Cortex of kidney (tissue), 1 donor: ENCODE measurements at places on chromosomes 6 and 20.

GRCh38 chr20:60408435-60408834, 450.2 kb downstream of the CDH26 start:
- no peak for DNase-seq

GRCh38 chr20:53622247-53623133, 28.9 kb upstream of the ZNF217 start:
- DNase-seq = no peak

GRCh38 chr6:29797135-29797534, 30.5 kb upstream of the HLA-G start:
- DNase-seq = no peak

DNA sequence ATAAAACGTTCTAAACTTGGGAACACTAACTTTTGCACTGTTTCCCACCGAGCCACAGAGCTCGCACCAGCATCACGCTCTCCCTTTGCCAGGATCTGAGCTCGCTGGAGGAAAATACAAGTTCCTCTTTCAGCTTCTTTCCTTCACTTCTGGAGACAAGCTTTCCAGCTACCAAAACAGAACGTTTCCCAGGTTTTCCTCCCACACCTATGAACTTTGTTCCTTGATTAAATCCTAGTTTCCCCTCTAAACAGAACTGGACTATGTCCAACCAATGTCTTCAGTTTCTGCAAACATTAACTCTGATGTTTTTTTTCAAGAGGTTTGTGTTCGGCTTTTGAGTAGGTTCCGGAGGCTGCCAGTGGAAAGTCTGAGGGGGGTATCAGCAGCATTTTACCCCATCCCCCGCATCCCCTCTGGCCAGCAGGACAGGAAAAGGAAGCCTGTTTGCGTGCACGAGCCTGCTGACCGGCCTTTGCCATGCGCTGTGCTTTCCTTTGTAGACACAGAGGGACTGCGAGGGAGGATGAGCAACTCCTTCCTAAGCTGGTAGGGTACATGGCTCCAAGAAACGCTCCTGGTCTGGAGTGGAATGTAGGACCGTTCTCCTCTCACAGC, 135.5 kb downstream of the LY86 start:
- no peak for DNase-seq

GRCh38 chr6:28648035-28648877, 122.6 kb downstream of the GPX5 start:
- no peak for DNase-seq

GRCh38 chr20:48722737-48723191, 105.0 kb downstream of the PREX1 start:
- DNase-seq = no peak

DNA sequence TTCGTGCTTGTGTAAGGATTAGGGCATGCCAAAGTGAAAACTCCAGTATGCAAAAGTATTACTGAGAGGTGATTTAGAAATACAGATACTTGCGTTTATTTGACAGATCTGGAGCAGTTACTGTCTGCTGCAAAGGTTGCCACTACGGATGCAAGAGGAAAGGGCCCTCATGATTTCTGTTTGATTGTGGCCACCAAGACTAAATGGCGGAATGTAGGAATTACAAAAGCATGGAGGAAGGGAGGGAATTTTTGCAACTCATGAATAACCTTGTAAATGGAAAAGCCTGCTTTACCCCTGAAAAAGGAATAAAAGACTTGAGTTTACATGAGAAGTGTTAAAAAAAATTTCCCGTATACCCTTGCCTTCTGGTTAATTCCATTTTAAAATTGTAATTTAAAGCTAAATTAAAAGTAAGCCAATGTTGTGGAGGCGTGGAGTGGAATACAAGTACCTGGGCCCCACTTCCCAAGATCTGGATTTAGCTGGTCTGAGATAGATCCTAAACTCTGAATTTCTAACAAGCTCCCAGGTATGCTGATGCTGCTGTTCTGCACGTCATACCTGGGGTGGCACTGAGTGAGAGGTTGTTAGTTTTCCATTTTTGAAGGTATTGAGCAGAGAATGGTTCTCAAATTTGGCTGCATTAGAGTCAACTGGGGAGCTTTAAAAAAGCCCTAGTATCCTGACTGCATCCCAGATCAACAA, 56.6 kb upstream of the NKX2-2 start:
- DNase-seq = no peak

- no peak for DNase-seq
These were observed 109.0 kb upstream of the TRAF3IP2 start for GRCh38 chr6:111714416-111715270.

DNA sequence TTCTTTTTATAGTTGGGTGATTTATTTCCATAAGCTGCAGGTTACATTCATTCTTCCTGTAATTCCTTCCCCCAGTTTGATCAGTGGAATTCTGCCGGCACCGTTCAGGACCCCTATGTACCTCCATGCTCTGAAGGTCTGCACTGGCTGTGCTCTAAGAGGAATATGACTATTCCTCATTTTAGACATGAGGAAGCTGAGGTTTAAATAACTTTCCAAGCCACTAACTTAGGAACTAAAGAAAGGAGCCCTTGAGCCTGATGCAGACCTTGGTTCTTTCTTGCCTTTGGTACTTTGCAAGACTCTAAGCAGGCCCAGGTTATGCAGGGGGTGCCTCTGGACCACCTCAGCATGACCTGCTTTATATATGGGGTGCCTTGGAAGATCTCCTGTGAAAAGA, 318.5 kb downstream of the QKI start:
- DNase-seq = no peak

GRCh38 chr20:47360297-47361056, 4.0 kb upstream of the ZMYND8 start:
- DNase-seq = no peak

GRCh38 chr6:15892369-15892768, 229.5 kb upstream of the DTNBP1 start:
- no peak for DNase-seq

DNA sequence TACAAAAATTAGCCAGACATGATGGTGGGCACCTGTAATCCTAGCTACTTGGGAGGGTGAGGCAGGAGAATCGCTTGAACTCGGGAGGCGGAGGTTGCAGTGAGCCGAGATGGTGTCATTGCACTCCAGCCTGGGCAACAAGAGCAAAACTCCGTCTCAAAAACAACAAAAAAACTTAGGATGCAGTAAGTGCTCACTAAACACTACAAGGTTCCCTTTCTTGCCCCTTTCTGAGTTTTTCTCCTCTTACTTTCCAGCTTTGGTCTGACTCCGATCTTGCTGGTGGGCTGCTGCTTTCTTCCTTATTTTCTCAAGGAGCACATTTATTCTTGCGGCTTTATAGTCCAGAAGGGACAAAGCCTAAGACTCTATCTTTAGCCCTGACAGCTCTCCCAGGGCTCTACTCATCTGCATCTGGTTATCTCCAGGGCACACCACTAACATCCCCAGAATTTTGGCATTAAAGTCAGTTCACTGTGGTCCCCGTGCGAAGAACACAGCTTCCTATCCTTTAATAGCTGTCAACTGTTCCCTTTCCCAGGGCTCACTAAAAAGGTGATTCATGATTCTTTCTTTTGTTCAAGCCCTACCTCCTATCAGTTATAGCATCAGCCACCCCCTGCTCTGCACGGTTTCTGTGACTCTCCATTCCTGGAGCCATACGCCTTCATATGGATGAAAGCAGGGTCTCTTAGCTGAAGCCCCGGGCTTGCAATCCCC, 17.1 kb upstream of the RPN2 start:
- no peak for DNase-seq

- DNase-seq = no peak
These were observed 88.1 kb downstream of the TNFRSF21 start for GRCh38 chr6:47221565-47221964.

DNA sequence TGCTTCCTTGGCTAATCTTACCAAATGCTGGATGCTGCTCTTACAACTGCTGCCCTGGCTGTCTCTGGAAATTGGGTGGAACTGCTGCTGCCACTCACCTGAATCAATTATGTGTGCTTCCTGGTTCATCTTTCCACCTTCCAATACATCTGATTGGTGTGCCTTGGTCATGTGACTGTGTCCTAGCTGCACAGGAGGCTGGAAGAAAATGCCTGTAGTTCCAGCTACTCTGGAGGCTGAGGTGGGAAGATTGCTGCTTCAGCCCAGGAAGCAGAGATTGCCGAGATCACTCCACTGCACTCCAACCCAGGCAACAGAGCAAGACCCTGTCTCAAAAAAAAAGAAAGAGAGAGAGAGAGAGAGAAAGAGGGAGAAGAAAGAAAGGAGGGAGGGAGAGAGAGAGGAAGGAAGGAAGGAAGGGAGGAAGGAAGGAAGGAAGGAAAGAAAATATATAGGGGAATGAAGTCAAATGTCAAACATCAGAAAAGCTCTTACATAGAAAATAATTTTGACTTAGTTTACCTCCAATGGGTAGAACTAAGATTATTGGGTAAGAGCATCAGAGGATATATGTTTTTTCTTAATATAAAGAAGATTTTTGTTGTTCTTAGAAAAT, 14.1 kb upstream of the PPARD start:
- no peak for DNase-seq

- DNase-seq = no peak
These were observed 11.6 kb downstream of the LAMA5 start for GRCh38 chr20:62355516-62355877.

DNA sequence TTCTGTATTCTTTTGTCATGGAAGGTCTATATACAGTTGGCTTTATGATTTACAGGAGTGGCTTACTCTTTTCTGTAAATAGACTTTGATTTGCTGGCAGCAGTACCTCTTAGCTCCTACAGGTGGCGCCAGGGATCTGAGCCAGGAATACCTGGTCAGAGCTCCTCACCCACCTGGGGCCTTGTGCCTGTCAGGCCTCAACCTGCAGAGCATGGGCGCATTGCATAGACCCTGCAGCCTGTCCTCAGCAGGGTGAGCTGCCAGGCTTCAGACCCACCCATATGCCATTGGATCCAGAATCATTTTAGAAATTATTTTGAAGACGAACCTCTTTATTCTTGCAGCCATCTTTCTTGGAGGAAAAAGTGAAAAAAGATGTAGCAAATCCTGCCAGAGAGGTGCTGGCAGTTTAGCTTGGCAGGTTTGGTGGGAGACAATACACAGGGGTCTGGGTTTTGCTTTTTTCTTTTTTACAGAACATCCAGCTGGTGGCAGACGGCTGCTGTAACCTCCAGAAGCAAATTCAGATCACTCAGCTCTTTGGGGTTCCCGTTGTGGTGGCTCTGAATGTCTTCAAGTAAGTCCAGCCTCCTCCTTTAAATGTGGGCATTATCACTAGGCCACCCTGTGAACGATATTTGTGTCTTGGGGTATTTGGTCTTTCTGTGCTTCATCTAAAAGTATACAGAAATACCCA, 149.1 kb downstream of the MTHFD1L start:
- no peak for DNase-seq

- no peak for DNase-seq
These were observed 145.3 kb upstream of the ECI2 start for GRCh38 chr6:4280707-4281106.

DNA sequence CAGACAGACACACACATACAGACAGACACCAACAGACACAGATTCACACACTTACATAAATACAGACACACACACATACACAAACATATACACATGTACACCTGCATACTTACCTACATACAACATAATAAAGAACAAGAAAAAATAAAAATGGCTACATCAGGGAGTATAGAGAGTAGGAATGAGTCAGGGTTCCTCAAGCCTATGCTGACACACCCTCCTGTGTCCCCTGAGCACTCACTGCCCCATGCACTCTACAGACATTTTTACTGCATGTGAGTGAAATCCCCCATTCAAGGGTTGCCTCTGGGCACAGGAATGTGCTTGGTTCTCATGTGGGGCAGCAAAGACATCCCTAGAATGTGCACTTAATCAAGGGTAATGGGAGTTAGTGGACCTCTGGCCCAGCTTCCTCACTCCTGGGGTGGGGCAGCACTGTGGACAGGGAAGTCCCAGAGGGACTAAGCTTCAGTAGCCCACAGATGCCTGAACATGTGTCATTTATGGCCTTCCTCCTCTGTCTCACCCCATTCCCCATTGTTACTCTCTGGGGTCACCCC, 185.9 kb upstream of the FOXA2 start:
- no peak for DNase-seq

DNA sequence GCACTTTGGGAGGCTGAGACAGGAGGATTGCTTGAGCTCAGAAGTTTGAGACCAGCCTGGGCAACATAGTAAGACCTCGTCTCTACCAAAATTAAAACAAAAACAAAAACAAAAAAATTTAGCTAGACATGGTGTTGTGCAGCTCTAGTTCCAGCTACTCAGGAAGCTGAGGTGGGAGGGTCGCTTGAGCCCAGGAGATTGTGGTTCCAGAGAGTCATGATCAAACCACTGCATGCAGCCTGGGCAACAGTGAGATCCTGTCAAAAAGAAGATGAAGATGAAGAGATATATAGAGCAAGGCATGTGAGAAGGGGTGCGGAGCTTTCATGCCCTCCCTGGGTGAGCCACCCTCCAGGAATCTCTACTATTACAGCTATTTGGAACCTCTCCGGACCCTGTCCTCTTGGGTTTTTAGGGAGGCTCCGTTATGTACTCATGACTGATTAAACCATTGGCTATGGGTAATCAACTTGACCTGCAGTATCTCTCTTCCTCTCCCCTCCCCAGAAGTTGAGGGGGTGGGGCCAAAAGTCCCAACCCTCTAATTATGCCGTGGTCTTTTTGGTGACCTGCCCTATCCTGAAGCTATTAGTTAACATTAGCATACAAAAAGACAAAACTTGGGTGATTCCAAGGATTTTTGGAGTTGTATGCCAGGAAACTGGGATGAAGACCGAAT, 9.0 kb downstream of the POLH start:
- no peak for DNase-seq

DNA sequence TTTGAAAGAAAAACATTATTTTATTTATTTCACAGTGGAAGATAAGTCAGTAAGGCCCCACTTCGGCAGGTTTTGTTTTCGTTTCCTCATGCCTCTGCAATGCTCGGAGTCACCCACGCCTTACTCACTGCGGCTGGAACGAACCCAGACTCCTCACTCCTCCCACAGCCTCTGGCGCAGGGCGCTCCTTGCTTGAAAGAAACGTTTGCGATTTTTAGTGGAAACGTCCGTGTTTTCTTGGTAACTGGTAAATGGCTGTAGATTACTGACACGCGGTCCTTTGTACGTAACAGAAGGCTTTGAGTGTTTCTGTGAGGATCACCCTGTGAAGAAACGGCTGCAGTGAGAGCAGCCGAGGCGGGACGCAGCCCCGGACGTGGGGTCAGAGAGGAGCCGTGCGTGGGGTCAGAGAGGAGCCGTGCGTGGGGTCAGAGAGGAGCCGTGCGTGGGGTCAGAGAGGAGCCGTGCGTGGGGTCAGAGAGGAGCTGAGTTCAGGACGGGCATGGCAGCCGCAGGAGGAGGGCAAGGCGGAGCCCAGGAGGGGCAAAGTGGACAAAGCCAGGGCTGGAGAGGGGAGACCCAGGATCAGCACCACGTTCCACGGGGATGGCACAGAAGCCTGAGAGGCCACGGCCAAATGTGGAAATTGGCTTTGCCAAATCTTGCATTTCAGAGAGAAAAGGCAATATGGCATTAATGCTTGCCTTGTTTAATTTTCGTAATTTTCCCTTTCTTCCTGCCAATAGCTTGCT, 198.6 kb upstream of the THBS2 start:
- DNase-seq = no peak

DNA sequence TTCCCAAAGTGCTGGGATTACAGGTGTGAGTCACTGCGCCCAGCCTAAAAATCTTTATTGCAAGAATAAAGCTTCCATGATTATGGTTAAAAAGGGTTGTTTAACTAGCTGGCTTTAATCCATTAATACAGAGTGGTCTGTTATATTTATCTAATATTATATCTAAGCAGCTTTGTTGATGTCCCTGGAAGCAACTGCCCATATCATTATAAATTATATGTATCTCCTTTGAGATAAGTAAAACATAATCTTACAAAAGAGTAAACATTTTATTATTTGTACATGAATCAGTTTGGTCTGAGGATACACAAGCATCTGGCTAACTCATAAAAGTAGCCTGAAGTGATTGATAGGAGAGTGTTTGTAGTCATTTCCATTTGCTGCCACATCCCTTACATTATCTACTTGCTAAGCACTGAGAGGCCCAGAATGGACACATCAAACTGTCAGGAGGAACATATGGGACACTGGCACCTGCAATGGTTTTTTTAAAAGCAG, 46.9 kb downstream of the TRAF3IP2 start:
- DNase-seq = no peak
